Right atrium auricular region (tissue), 2 donors: ENCODE measurements at places on chromosomes 6 and 20. TPM values are rescaled to one million over a fixed set of nuclear protein-coding genes. Genes with fewer than 3 reads are reported as not detected.

Gene TNF
- not detected for total RNA-seq

Gene NKAIN4
- not detected for total RNA-seq

DNA sequence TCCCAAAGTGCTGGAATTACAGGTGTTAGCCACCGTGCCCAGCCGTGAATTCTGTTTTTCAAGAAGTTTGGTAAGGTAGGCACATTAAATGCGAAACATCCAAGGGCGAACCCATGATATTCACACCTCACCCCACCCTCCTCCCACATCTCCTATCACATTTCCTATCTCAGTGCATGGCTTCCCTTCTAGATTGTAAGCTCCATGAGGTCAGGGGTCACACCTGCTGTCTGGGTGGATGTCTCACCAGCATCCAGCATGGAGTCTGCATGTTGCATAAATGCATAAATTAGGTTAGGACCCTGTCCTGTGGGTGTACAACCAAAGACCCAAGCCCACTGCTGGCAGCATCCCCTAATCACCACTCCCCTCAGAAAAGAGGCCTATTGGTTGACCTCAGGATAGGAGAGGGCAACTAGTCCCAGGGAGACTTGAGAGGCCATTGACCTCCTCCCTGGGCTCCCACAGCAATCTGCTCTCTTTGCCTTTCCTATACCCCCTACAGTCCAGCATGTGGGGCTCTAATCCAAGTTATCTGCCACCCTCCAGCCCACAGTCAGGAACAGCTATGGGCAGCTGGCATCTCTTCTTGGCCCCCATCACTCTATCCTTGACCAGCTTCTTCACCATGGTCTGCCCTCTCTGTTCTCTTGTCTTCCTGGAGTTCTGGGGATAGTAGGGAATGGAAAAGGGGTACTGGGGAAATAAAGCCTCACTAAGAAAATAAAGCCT is 4.2 kb downstream of the PRRT1 start:
- H3K4me3 ChIP-seq = no peak overlapping the region
- DNase-seq = no peak
- H3K27ac ChIP-seq = no peak overlapping the region
- H3K27me3 ChIP-seq = no peaks in the 10 kb centered on the region
- H3K36me3 ChIP-seq = no peaks in the 10 kb centered on the region

DNA sequence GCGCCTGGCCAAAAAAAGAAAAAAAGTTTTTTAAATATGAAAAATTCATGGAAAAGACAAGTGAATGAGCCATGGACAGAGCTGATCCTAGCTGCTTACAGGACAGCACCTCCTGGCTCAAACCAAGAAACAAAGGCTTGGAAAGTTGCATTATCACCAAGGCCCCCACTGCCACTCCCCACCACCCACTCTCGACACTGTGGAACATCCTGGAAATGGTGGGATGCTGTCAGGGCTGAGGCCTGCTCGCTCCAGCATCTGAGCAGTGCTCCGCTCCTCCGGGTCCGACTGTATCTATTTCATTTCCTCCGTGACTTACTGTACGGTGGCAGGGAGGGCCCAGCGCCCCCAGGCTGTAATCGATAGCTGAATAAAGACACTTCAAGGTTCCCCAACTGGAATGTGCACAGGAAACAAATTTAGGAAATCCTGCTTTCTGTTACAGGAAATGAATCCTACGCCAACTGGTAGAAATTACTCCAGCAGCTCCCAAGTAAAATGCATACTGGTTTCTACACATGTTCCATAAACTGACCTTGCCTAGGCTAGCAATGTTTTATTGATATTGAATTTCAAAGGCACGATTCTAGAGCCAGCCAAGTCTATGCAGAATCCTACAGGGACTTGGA is 109.5 kb upstream of the NFATC2 start:
- no peak overlapping the region for H3K4me3 ChIP-seq
- no peak for DNase-seq
- no peaks in the 10 kb centered on the region for H3K36me3 ChIP-seq
- no peaks in the 10 kb centered on the region for H3K27me3 ChIP-seq

Gene CRISP3
- not detected for total RNA-seq

Gene RAB32
- total RNA-seq = 18.6 TPM

DNA sequence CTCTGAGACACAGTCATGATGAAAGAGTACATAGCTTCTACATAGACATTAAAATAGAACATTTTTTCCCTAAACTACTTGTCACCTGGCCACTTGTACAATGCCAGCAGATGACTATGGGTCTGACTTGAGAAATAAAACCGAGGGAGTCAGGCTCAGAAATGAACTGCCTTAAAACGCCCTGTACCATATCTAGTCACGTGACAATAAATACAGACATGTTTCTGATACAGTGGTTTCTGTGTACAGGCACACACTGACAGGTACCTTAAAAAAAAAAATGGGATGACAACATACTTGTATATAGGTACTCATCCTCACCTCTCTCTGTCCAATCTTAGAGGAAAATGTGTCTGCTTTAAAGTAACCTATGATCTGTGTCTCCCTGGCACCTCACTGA is 144.1 kb downstream of the SH3BGRL2 start:
- H3K27me3 ChIP-seq = no peaks in the 10 kb centered on the region
- peaks cover 5% of the 10 kb centered on the region for H3K4me1 ChIP-seq
- no peak for DNase-seq
- H3K36me3 ChIP-seq = no peaks in the 10 kb centered on the region
- H3K4me3 ChIP-seq = no peak overlapping the region

Gene PROCR
- 51.0 TPM for total RNA-seq

Gene SLC32A1
- not detected for total RNA-seq

Gene CRISP2
- not detected for total RNA-seq

Gene ISM1
- 0.59 TPM for total RNA-seq

DNA sequence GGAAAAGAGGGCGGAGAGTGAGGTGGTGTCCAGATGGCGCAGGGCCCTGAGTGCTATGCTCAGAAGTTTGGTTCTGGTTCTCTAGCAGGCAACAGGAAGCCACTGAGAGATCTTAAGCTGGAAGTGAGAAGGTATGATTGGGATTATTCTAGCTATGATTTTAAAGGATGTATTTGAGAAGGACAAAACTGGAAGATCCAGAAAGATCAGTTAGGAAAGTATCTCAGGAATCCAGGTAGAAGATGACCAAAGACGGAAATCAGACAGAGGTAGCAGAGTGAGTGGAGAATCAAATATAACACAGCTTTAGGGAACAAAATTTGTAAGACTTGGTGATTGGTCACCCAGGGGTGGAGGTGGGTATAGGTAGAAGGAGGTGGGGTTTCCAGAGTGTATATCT is 5.8 kb downstream of the SYNE1 start:
- no peaks in the 10 kb centered on the region for H3K27me3 ChIP-seq
- no peaks in the 10 kb centered on the region for H3K36me3 ChIP-seq
- H3K4me1 ChIP-seq = no peaks in the 10 kb centered on the region
- H3K27ac ChIP-seq = no peak overlapping the region
- no peak for DNase-seq
- no peak overlapping the region for H3K4me3 ChIP-seq

Gene LGSN
- total RNA-seq = not detected

DNA sequence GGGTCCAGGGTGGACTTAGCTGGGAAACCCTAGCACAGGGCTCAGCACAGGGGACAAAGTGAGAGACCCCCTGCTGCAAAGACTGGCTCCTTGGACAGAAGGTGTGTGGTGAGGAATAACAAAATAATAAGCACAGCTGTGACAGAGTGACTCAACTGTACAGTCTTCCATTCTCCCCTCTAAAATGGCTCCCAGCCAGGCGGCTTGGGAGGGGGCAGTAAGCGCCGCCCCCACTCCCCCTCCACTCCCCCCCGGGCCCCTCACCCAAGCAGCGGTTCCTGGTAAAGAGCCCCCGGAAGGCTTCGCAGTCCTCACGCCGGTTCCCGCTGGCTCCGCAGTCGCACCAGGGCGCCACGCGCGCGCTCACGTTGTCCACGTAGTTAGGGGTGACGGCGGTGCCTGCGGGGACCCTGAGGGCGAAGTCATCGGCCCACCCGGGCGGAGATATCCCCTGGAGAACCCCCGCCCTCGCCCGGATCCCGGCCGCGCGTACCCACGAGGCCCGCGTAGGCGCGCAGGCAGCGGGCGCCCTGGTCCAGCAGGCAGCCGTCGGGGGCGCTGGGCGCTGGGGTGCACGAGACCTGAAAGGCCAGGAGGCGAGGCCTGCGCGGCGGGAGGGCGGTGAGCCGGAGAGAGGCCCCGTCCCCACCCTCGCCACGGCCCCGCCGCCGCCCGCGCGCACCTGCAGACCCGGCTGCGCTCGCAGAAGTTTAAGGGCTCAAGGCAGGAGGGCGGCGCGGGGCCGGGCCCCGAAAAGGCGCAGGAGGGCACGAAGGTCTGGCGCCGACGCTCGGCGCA is 2.7 kb downstream of the GFRA4 start:
- H3K27me3 ChIP-seq = no peaks in the 10 kb centered on the region
- DNase-seq = no peak
- no peaks in the 10 kb centered on the region for H3K36me3 ChIP-seq
- H3K27ac ChIP-seq = no peak overlapping the region
- no peak overlapping the region for H3K4me3 ChIP-seq

GRCh38 chr20:58026361-58026760 is 202.1 kb downstream of the ANKRD60 start:
- H3K4me3 ChIP-seq = no peak overlapping the region
- no peak overlapping the region for H3K27ac ChIP-seq
- no peaks in the 10 kb centered on the region for H3K27me3 ChIP-seq
- H3K4me1 ChIP-seq = no peaks in the 10 kb centered on the region
- no peaks in the 10 kb centered on the region for H3K36me3 ChIP-seq

DNA sequence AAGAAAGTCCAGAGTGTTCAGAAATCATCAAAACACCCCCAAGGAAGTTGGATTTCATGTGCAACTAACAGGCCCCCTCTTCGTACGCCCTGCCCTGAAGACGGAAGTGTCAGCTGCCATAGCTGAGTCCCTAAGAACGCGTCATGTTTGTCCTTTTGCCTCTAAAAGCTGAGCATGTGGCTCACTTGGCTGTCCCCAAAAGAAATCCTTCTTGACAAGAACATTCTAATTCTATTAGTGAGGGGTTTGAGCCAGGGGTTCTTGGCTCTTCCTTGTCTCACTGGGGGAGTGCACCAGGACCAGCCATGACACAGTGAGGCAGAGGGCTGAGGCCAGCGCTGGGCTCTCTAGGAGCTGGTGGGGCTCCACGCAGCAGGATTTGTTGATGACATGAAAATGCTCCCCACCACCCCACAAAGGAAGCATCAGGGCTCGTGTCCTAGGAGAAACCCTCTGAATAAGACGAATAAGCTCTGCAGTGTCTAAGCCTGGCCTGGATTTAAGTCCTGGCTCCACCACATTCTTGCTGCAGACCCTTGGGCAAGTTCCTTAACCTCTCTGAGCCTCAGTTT is 20.0 kb upstream of the SPO11 start:
- H3K4me3 ChIP-seq = no peak overlapping the region
- H3K27me3 ChIP-seq = no peaks in the 10 kb centered on the region
- no peak for DNase-seq
- no peaks in the 10 kb centered on the region for H3K36me3 ChIP-seq
- H3K27ac ChIP-seq = no peak overlapping the region

- no peak overlapping the region for H3K27ac ChIP-seq
- H3K27me3 ChIP-seq = no peaks in the 10 kb centered on the region
- H3K4me3 ChIP-seq = no peak overlapping the region
- H3K36me3 ChIP-seq = no peaks in the 10 kb centered on the region
- no peaks in the 10 kb centered on the region for H3K4me1 ChIP-seq
These were observed 528.9 kb downstream of the MAFB start for GRCh38 chr20:40160097-40160550.

- no peak overlapping the region for H3K27ac ChIP-seq
- no peaks in the 10 kb centered on the region for H3K36me3 ChIP-seq
- no peak overlapping the region for H3K4me3 ChIP-seq
- no peaks in the 10 kb centered on the region for H3K27me3 ChIP-seq
These were observed 16.2 kb downstream of the FRS3 start for GRCh38 chr6:41763470-41763869.

GRCh38 chr6:133247581-133247980 is 6.4 kb downstream of the EYA4 start:
- DNase-seq = no peak
- H3K4me1 ChIP-seq = no peaks in the 10 kb centered on the region
- H3K27ac ChIP-seq = no peak overlapping the region
- no peaks in the 10 kb centered on the region for H3K27me3 ChIP-seq

DNA sequence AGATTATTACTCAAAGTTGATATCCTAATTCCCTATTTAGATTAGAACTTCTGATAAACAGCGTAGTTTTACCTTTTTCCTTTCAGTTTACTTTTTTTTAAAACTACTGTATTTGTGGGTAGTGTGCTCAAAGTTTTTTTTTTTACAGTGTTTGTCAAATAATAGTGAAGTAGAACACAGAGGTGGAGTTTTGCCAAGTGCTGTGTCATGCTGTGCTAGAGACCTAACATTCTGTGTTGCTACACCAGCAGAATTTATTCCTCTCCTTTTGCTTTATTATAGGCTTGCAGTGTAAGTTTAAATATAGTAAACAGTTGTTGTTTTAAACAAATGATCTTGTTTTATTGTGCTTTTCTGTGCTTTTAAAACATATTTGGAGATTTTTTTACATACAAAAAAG is 125.4 kb downstream of the HIVEP1 start:
- no peak overlapping the region for H3K27ac ChIP-seq
- peaks cover 18% of the 10 kb centered on the region for H3K4me1 ChIP-seq
- no peak overlapping the region for H3K4me3 ChIP-seq
- H3K36me3 ChIP-seq = peaks cover 29% of the 10 kb centered on the region

GRCh38 chr20:63090052-63090451 is 83.3 kb upstream of the BHLHE23 start:
- H3K27ac ChIP-seq = no peak overlapping the region
- H3K4me3 ChIP-seq = no peak overlapping the region
- no peaks in the 10 kb centered on the region for H3K36me3 ChIP-seq
- no peaks in the 10 kb centered on the region for H3K4me1 ChIP-seq
- no peaks in the 10 kb centered on the region for H3K27me3 ChIP-seq
- no peak for DNase-seq

DNA sequence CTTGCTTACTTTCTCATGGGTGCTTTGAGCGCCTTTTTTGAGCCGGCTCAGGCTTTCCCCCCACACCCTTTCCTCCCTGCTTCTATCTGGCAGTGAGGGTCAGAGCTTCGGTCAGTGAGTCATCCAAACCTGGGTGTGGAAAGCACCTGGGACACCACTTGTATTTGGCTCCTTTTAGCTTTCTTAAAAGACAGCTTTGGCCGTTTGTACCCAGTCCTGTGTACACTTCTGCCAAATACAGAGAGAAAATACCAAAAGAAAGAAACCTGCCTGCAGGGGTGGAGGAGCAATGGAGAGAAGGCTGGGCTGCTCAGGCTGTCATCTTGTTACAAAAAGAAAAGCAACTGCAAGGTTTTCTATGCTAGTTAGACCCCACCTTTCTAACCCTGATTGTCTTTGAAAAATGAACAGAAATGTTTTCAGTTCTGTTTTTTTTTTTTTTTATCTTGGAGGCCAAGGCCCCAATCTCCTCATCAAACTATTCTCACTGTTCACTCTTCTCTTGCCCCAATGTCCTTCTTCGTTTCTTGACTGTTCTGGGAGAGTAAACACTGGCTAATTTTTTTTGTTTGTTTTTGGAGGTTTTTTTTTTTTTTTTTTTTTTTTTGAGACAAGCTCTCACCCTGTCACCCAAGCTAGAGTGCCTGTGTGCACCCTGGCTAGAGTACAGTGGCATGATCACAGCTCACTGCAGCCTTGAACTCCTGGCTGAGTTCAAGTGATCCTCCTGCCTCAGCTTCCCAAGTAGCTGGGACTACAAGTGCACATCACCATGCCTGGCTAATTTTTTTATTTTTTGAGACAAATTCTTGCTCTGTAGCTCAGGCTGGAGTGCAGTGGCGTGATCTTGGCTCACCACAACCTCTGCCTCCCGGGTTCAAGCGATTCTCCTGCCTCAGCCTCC is 76.4 kb downstream of the SSR1 start:
- no peaks in the 10 kb centered on the region for H3K27me3 ChIP-seq
- no peak for DNase-seq
- H3K27ac ChIP-seq = no peak overlapping the region
- H3K36me3 ChIP-seq = peaks cover 37% of the 10 kb centered on the region
- H3K4me1 ChIP-seq = no peaks in the 10 kb centered on the region
- no peak overlapping the region for H3K4me3 ChIP-seq
